ENCODE measurements at places on chromosomes 1 and 21.

DNA sequence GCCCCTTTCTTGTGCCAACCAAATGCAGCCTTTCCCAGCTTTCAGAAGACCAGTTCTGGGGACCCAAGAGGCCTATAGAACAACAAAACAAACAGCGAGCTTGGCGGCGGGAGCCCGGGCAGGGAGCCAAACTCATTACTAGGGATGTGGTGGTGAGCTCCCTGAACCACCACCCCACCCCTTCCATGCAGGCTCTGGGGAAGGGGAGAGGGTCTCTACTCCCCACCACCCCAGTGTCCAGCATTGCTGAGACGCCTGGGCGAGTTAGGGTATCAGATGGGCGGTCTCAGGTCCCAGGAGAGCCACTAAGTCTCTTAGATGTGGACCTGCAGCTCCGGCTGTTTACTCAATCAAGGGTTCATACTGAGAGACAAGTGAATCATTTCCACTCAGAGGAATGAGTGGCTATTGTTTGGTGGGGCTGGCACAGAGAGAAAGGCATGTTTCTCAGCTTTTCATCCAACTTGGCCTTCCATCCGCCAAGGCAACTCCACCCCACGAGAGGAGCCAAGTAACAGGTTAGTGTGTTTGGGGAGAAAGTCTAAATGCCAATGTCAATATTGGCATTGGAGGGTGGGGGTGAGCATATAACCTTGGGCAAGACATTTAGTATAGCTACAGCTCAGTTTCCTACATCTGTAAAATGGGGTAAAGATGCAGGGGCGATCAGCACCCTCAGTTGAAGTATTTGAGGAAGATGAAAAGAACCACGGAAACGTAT is 40.9 kb downstream of the PLXNA2 start:
- DNase-seq = no peak

- peak; percentile 74 for DNase-seq
These were observed at the start of gene RNASEL for GRCh38 chr1:182588500-182589396. TSS of gene RNASEL (minus strand) at chr1:182589256. CDS start at chr1:182586806, 2,450 bp downstream.

DNA sequence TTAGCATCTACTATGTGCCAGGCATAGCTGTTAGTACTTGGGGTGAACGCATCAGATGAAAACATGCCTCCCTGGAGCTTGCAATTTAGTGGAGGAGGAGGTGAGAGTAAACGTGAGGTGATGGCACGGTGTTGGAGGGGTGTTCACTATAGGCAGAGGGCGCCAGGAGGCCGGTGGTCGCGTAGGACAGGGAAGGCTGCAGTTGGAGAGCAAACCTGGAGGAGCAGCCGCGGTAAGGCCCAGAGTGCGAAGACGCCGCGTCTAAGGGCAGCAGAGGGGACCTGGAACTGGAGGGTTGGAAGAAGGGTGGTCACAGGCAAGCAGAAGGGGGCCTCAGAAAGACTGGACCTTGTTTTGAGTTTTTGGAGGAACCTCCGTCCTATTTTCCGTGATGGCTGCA is 30.2 kb upstream of the TRIM17 start:
- DNase-seq = no peak

- DNase-seq = no peak
These were observed 92.1 kb upstream of the C1orf174 start for GRCh38 chr1:3992103-3992556.

- DNase-seq = no peak
These were observed 146.0 kb upstream of the COL6A1 start for GRCh38 chr21:45835301-45836267.

DNA sequence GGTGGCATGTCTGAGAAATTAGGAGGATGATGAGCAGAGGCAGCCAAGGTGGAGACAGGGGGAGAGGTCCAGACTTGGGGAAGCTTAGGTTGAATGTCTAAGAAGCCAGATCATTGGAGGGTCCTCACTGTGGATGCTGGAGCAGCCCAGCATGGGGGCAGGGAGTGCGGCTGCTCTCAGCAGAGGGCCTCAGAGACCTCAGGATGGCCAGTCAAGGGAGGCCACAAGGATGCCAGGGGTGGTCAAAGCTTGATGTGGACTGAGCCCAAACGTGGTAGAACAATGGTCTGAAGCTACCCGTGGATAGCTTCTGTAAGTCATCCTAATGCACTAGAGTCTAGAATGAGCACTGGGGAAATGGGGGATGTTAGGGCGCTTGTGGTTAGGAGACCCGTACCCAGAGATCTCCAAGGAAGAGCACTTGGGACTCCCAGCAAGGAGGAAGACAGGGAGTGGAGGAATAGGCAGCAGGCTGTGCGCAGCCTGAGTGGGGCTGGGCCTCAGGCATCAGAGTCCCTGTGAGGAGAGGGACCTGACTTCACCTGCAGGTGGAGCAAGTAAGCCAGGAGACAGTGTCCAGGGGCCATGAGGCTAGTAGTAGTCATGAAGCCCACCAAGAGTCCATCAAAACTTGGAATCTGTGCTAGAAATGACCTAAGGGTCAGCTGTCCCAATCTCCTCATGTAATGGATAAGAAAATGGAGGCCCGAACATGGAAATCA is 4.3 kb upstream of the S100A9 start:
- no peak for DNase-seq

DNA sequence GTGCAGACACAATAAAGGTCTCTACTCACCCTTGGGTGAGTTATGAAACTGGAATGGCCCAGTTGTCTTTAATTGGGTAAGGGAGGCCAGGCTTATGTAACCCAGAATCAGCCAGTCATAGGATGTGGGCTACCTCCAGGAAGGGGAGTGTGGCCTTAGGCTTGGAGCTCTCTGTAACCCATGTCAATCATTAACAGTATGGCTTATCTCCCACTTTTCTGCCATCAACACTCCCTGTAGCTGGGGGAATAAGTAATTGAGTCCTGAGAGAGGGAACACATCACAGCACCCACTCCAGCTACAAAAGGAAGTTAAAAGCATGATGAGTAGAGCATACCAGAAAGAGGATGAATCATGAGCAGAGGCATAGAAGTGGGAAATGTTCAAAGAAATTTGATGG is 327.0 kb upstream of the DUSP10 start:
- no peak for DNase-seq

DNA sequence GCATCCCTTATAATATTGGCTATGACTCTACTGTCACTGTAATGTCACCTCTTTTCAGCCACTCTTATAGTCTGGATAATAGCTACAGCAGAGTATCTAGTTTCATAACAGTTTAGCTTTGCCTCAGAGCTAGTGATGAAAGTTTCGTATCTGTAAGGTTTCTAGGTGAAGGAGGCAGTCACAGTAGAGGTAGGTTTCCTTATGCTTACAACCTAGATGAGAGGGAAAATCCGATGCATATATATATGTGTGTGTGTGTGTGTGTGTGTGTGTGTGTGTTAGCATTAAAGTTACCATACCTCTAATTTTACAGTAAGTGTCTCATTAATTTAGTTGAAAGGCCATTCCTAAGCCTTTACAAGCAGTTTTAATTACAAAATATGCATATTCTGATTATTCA is 2.2 kb upstream of the TOR1AIP2 start:
- no peak for DNase-seq

DNA sequence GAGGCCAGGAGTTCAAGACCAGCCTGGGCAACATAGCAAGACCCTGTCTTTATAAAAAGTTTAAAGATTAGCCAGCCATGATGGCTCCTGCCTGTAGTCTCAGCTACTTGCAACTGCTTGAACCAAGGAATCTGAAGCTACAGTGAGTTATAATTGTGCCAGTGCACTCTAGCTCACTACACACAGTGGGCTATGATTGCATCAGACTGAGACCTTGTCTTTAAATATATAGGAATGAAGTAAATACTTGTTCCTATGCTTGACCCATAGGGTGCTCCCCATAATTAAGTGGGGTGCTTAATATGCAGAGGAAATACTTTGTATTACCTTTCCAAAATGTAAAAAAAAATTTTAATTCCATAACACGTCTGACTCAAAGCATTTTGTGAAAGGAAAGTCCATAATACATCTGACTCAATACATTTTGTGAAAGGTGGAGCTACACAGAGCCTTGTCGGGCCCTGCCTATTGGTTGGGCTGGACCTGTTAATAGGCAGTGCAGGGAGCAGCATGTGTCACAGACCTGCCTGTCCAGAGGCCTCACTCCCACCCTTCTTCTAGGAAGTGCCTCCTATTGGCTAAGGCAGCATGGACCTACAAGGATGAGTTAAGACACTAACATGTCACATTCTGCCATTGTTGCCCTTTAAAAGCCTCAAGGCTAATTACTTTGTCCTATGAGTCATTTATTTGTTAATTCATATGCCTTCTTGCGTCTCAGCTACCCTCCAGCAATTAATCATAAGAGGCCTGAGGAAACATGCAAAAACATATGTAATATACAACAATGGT is 33.6 kb downstream of the CD58 start:
- DNase-seq = no peak

GRCh38 chr1:115685029-115685705 is 43.4 kb downstream of the VANGL1 start:
- no peak for DNase-seq

DNA sequence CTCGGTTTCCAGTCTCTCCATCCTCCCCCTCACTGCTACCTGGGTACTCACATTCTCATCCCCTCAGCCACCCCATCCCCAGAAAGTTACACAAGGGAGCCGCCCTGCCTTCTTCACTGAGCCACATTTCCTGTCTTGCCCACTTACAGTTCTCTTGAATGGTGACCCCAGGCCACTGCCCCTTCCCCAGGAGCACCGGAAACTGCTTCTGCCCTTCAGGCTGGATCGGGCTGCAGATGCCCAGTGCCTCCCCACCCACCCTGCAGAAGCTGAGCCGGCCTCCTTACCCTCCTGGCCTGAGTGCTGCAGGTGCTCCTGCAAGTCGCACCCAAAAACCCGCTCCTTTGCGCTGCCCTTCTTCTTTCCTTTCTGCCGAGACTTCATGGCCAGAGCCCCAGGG is 450 bp downstream of the ARHGAP30 start:
- DNase-seq = no peak

GRCh38 chr21:43005635-43006034 is 31.3 kb downstream of the PKNOX1 start:
- no peak for DNase-seq

- no peak for DNase-seq
These were observed 99.4 kb downstream of the UCHL5 start for GRCh38 chr1:192959657-192960186.

GRCh38 chr1:44282704-44283426 is 69.6 kb downstream of the DMAP1 start:
- DNase-seq = no peak

- DNase-seq = no peak
These were observed 507.0 kb downstream of the AJAP1 start for GRCh38 chr1:5161372-5161771.

GRCh38 chr1:22827666-22828483 is 117.2 kb downstream of the EPHB2 start:
- no peak for DNase-seq

GRCh38 chr1:75796376-75797272 is at the start of gene MSH4:
TSS of gene MSH4 (plus strand) at chr1:75796882. CDS start at chr1:75796986, 104 bp downstream.
- no peak for DNase-seq

- no peak for DNase-seq
These were observed 16.5 kb downstream of the DMRTB1 start for GRCh38 chr1:53475664-53476063.

DNA sequence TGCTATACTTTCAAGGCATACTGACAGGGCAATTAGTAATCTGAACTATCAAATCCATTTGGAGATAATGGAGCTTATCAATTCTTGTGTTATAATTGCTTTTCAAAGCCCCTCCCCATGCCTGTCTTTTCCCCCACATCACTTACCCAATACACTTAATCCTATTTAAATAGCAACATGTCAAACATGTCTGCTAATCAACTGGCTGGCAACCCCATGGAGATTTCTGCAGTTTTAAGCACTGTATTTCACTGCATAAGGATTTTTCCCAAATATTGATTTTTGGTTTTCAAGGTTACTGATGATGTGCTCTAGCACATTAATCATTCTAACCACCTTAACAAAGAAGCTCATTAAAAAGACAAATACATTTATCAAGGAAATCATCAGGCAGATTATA is 800.3 kb downstream of the PLA2G4A start:
- no peak for DNase-seq

DNA sequence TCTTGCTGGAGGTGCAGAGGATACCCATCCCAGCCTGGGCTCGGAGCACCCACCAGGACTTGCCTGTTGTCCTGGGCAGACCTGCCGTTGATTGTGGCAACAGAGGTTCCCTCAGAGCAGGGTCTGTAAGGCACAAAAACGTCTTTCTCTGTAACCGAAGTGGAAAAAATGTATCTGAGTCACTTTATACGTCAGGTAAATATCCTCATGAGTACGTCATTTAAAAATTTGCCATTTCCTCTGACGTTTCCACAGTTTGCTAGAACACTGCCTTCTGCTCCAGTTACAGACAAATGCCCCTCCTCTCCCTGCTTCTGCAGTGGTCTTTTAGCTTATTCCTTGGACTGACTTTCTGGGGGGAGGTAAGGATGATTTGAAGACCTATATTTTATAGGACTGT is 326.8 kb downstream of the HHAT start:
- DNase-seq = no peak

DNA sequence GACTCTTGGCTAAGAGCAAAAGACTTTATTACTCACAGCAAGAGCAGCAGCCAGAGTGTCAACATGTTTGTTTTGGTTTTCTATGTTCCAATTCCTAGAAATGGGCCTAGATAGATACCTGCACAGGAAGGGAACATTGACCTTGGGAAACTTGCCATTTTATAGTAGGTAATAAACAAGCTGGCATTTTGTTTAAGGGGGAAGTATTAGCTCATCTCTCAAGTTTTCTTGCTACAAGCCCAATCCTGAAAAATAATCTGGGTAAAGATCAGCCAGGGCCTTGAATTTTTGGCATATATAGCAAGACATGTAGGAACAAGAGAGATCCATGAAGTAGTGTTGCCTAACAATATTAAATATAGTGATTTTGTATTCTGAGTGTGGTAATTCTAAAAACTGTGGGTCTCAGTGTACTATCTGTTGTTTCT is 51.4 kb upstream of the RGL1 start:
- DNase-seq = no peak

GRCh38 chr1:209130886-209131285 is 452.6 kb upstream of the CAMK1G start:
- DNase-seq = no peak

DNA sequence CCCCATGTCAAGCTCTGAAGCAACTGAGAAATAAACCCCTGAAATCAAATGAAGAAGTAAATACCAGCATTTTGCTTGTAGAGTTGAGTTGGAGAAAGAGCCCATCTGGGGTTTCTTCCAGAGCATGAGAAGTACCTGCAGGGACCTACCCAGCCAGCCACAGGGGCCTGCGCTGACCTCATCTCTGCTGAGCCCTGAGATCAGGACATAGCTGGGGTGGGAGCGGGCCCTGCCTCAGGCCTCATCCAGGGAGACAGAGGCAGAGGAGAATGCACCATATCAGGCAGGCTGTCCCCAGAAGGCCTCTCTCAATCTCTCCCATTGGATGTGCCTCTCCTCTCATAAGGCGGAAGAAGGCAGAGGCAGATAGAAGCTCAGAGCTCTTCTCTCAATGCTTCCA is 27.6 kb downstream of the RUNX1 start:
- no peak for DNase-seq
